ENCODE measurements at places on chromosomes 11 and 22.
A peak's percentile ranks its signal among the peaks of the same experiment; 100 is the strongest.

DNA sequence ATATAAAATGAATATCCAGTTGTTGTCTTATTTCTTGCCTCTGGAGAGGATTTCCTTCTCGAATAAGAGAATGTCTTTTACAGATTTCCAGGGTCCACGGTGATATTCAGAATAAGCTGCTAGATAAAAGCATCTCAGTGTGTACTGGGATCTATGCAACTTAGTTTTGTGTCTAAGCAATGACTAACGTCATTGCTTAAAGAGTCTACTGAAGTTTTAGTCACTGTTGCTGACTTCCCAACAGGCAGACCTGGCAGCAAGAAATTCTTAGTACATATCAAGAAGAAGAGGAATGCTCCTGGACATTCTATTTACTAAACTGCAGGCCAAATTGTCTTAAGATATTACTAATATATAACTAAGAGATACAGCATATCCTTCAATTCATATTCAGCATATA, 70.3 kb downstream of the SOX6 start:
- no peak for DNase-seq

- no peak for DNase-seq
These were observed 195.9 kb downstream of the BCR start for GRCh38 chr22:23376256-23376655.

- DNase-seq = no peak
These were observed 125.7 kb downstream of the DYNC2H1 start for GRCh38 chr11:103234974-103235373.

GRCh38 chr22:25002241-25002985, 49.9 kb downstream of the KIAA1671 start:
- DNase-seq = no peak

DNA sequence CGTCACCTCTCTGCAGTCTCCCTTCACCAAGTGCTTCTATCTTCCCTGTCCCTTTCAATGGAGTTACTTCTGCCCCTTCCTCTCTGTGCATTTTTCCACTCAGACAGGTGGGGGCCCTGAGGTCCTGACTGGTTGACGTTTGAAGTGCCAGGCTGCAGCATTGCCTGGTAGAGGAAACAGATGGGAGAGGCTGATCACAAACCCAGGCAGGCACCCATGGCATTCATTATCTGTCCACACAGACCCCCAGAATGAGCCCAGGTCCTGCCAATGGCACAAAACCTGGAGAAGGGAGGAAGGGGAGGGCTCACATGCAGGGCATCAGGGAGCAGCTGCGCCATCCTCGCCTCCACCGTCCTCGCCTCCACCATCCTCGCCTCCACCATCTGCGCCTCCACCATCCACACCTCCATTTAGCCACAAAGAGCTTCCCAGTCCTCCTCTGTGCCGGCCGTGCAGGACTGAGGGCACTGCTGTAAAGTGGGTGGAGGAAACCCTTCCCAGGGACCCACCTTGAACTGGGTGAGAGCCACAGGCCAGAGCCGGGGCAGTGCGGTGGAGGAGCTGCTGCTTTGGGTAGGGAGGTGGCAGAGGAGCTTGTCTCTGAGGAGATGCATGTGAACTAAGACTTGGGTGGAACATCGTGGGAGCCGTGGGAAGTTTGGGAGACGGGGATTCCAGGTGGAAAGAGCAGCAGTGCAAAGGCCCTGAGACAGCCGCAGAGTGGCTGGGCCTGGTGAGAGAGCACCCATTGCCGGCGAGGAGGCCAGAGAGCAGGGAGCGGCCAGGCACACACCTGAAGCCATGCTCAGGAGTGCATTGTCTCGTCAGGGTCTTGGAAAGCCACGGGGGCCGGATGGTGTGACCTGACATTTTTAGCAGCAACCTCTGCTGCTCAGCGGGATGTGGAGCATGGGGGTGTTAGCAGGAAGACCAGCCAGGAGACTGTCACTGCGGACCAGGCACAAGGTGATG, 145.1 kb downstream of the TBC1D22A start:
- no peak for DNase-seq

DNA sequence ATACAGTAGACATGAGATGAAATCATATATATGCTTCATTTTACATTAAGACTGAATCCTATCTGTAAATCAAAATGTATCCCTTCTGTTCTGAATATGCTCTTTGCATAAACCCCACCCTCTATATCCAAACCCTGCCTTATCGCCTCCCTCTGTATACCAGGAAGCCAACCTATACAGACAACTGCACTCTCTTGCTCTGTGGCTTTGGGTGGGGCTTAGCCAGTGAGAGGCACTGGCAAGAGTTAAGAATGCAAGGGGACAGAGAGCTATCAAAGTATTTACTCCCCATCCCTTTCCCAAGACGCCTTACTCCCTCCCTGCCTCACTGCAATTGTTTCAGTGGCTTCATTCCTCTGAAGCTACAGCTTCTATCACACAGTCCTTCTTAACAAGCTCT, 309.8 kb downstream of the TTC28 start:
- no peak for DNase-seq

DNA sequence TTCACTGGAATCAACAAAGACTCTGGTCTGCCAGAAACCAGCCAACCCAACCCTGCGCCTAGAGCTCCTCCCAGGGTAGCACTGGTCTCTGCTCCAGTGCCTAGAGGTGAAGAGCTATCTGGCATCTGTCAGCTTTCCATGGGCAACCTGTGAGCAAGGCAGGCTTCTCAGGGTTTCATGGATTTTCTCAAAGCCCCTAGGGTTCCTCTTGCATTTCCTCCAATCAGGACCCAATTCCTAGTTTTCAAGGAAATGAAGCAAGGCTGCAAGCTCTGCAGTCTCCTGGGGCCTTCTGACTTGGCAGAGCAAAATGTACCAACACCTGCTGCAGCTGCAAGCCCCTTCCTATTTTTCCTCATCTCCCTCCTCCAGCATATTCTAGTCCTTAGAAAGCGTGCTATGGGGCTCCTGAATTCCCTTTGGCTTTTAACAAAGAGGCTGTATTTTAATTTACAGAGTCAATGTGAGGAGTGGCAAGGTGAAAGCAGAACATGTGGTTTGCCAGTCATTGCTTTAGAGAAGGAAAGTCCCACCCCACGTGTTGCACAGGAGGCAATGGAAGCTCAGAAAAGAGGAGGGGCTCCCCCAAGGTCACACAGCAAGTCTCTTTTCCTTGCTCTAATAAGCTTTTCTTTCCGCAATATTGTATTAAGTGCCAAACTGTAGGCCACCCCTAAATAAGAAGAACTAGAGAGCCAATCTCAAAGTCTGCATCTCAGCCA, 33.0 kb upstream of the RIC3 start:
- peak; percentile 52 for DNase-seq

DNA sequence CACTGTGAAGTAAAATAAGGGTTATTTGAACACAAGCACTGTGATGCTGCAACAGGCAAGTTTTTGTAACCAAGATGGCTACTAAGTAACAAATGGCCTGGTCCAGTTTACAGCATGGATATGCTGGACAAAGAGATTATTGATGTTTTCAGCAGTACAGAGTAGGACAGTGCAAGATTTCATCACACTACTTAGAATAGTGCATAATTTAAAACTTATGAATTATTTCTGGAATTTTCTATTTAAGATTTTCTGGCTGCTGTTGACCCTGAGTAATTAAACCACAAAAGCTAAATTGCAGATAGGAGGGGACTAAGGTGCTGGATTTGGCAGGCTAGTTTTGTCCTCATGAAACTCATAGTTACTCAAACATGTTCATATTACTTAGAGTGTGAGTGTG, 33.1 kb downstream of the CEP295 start:
- no peak for DNase-seq

- DNase-seq = no peak
These were observed 25.4 kb upstream of the SMTN start for GRCh38 chr22:31055635-31056159.

DNA sequence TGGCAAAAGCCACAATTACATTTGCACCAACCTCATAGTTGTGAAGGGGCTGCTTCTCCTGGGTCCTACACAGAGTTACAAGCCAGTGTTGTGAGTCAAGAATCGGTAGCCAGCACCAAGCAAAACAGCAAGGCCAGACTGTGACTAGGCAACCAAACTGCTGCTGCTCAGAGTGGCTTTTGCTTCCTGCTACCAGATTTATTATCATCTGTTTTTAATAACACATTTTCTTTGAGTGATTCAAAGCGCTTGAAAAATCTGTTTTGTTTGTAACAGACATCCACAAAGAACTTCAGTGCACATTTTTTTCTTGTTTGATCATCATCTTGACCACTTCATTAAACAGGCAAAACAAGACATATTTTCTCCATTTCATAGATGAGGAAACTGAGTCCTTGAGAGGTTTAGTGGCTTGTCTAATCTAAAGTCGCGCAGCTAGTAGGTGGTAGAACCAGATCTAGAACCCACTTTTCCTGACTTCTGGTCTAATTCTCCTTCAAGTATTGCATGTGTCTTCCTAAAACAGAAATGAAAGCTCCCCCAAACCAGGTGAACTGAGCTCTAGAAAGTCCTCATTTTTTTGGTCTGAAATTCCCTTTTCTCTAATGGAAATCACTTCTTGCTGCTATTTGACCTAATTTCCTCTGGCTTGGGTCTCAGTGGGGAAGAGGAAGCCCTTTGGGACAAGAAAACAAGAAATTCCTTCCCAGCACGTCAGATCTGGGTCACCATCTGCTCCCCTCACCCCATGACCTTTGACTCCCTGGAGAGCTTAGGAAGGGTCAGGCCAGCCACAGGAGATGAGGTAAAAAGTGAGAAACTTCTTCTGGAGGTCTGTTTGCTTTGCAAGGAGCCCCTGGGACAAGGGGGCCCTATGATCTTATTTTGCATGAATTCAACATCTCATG, 39.9 kb downstream of the CWC15 start:
- DNase-seq = no peak

DNA sequence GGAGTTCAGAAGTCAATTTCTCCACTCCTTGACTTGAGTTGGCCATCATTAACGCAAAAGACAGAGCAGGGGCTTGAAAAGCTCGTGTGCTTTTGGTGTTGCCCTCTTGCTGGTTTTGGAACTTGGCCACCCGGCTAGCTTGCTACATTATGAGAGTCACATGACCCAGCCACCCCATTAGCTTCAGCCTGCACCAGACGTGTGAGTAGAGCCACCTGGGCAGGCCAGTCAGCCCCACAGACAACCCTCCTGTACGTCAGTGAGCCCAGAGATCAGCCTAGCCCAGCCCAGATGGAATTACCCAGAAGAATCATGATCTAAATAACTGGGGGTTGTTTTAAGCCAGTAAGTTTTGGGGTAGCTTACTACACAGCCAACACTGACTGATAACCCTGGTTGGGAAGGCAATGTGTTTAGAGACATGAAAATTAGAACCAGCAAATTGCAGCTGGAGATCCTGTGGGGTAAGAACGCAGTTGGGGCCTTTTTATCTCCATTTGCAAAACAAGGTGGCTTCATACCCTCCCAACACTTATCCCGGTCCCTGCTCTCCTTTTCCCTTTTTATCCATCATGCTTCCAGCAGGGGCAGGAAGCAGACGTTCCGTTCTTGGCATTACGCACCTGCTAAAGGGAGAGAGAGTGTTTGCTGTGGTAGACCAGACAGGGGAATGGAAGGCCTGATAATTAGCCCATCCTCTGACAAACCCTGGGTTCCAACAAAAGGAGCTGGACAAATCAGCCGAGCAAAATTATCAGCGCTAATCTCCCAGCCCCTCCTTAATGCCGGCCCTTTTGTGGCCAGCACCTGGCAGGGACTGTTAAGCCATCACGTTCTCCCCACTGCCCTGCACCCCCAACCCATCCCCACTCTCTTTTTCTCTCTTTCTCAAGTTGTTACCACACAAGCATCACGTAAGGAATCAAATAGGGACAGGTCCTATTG, 548.7 kb upstream of the CADM1 start:
- DNase-seq = no peak

- DNase-seq = no peak
These were observed 6.4 kb downstream of the CLMP start for GRCh38 chr11:123188508-123189165.

- peak; percentile 59 for DNase-seq
These were observed 25.6 kb downstream of the ARRB1 start for GRCh38 chr11:75325713-75326438.

GRCh38 chr11:33863418-33864172, 28.3 kb downstream of the LMO2 start:
- DNase-seq = no peak

GRCh38 chr11:72840780-72841179, 26.6 kb downstream of the ATG16L2 start:
- no peak for DNase-seq

Measured in hematopoietic multipotent progenitor cell treated with erythropoietin and hydrocortisone succinate and interleukin-3 and kit ligand, for 17 days (in vitro differentiated cells).